ENCODE measurements at places on chromosomes 7 and 10. TPM values are rescaled to one million over a fixed set of nuclear protein-coding genes. Genes with fewer than 3 reads are reported as not detected.

DNA sequence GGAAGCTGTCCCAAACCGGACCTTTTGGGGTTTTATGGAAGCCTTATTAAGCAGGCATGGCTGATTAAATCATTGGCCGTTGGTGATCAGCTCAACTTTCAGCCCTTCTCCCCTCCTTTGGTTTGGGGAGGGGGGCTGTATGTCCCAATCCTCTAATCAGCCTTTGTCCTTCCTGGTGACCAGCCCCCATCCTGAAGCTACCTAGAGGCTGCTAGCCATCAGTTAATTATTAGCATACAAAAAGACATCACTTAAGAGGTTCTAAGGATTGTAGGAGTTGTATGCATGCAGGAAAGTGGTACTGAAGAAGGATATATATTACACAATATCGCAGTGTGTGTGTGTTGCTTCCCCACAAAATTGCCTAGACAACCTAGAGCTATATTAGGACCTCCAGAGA, 553.3 kb upstream of the FZD8 start:
- DNase-seq = no peak

GRCh38 chr7:76220185-76221057, 18.7 kb downstream of the SRRM3 start:
- DNase-seq = no peak

DNA sequence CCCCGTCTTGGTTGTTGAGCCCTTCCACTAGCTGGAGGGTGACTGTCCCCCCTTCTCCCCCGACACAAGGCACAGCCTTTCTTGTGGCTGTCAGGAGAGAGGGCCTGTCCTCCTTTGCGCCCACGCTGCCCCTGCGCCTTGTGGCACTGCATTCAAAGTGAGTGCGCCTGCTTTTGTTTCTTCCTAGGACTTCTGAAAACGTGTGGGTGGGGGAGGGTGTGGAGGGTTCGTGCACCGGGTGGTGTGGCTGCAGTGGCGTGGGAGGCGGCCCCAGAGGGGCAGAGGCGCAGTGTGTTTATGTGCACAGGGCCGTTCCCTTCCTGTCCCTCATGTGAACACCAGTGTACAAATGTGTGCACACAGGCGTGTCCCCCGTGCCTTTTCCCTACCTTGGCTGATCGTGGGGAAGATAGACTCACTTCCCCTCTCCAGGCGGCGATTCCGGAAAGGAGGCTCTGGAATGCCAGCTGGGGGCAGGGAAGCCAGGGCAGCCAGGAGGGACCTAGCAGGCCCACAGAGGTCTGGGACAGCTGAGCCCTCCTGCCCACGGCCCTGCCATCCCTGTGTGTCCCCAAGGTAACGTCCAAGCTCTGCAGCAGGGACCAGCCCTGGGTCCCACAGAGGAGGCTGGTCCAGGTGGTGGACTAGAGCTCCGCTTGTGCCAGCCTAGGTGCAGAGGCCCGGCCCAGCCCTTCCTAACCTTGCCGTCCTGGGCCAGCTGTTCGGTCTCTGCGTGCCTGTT, 88.8 kb downstream of the LHPP start:
- DNase-seq = no peak

DNA sequence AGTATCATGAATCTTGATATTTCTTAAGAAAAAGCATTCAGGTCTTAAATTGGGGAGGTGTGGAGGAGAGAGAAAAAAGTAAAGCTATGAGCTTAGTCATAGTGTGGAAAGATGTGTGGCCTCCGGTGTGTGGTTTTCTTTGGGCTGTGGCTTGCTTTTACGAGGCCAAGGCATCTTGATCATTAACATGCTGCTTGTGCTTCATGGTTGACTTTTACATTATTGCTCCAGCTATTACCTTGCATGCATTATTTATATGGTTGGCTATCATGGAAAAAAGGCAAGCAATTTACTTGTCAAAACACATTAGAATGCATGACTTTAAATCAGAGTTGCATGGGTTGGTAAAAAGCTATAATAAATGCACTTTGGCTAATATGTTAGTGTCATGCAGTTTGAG, 300.7 kb upstream of the ADARB2 start:
- no peak for DNase-seq

DNA sequence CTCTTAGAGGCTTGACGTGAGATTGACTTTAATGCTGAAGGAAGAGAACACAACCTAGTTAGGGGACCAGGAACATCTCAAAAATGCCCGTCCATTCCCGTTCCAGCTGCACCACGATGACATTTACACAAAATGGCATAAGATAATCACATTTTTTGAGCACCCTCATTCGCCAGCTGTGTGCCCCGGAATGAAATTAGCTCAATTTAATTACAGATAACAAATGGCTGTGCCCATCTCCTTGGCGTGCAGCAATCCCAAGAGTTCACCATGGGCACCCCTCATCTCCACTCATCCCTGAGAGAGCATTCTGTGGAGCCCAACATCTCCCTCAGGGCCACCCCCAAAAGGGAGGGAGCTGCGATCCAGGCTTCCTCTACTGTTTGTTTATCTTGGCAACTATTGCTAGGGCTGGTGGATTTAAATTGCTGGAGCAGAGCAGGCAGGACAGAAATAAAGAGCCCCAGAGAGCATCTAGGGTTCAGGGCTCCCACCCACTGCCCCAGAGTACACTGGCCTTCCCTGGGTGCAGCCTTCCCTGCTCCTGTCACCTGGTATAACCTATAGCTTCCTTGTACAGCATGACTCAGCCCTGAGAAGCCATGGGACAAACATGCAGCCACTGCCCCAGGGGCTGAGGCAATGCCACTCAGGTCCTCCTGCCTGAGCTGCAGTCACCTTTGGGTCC, 263.5 kb downstream of the ZEB1 start:
- DNase-seq = no peak

GRCh38 chr7:132211971-132212370, 364.3 kb downstream of the PLXNA4 start:
- no peak for DNase-seq

DNA sequence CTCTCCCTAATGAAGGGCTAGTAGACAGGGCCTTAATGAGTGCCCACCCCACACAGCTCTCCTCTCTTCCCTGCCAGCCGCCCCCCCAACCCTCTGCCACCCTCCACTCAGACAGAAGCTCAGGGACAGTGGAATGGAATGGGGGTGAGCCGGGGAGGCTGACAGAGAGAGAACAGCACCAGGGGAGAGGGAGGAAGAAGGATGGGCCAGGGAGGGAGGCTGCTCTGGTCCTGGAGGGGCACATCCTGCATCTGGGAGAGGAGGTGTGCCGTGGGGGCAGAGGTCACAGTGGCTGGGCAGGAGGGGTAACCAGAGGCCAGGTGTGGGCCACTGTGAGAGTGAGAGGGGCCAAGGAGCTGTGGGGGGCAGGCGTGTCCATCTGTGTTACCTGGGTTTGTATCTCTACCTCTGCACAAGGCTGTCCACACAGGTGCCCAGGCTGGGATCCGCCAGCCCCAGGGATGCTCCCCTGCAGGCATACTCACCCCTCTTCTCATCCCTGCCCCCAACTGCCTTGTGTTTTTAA, 2.4 kb downstream of the NYAP1 start:
- no peak for DNase-seq

RNF133 gene
- total RNA-seq = 11.1 TPM

GRCh38 chr7:42024537-42024936, 212.5 kb downstream of the GLI3 start:
- no peak for DNase-seq

- no peak for DNase-seq
These were observed 13.1 kb downstream of the JAKMIP3 start for GRCh38 chr10:132078746-132079345.

- no peak for DNase-seq
These were observed 126.5 kb upstream of the JCAD start for GRCh38 chr10:30185916-30186315.

DNA sequence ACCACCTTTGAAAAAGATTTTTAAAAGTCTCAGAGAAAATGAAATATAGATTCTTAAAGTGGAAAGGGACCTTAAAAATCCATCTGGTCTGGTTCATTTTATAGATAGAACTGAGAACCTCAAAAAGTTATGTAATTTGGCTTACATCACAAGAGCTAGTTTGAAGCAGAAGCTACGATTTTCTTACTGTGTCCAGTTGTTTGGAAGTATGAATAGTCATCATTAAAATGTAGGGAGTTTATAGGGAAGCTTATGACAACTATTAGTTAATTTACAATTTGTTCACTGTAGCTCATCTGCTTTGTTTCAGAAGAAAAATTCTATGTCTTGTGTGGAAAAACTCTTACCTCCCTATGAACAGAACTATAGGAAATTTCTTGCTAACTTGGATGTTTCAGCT, 26.9 kb downstream of the ZEB1 start:
- no peak for DNase-seq

PRLHR gene
- total RNA-seq = 0.12 TPM

CD36 gene
- total RNA-seq = 19.8 TPM

ABCB1 gene
- total RNA-seq = 8.6 TPM

GRCh38 chr7:90563286-90563685, 32.8 kb upstream of the CDK14 start:
- DNase-seq = no peak

DNA sequence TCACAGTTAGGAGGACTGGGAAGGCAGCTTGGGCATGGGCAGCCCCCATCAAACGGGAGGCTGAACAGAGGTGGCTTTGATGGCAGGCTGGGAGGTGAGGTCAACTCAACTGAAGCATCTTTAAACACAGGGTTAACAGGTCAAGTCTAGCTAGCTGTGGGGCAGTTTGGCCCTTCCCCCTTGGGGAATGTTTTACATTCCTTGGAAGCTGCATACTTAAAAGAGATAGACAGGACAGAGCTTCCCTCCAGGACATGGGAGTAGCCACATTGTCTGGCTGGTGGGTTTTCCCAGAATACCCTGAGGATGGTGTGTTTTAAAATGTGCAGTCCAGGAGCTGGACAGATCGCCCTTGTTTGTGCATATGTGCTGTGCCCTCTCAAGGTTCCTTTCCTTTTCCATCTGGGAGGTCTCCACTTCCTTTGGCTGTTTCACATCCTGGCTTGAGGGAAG, 6.8 kb upstream of the RASSF4 start:
- no peak for DNase-seq

DNA sequence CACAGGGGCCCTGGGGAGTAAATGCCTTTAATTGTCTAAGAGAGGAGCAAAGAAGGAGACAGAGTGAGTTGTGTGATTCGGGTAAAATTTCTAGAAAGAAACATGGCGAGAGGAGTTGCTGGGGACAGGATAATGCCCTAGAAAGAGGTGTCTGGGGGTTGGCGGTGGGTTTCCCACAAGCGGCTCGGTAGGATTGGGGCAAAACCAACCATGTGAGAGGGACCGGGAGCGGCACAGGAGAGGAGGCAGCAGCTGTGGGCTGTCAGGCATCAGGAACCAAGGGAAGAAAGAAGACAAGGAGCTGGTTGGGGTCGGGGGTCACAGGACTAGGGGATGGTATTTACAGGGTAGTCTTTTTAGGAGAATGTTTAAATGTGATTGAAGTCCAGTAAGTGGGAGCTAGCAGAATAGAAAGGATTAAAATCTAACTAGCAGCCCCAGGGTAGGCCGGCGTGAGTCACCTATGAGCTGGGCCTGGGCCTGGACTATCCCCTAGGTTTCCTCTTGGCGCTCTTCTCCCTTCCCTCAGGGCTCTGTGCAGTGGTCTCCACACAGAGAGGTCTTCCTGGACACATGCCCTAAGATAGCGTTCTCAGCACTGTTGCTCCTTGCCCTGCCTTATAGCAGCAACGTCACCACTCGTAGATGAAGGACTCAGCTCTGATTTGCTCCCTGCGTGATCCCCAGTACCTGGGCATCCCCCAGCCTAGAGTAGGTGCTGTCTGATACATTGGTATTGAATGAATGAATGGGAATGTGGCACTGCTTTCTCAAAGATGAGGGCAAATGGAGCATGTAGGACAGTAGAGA, 32.6 kb downstream of the IKZF1 start:
- no peak for DNase-seq

DNA sequence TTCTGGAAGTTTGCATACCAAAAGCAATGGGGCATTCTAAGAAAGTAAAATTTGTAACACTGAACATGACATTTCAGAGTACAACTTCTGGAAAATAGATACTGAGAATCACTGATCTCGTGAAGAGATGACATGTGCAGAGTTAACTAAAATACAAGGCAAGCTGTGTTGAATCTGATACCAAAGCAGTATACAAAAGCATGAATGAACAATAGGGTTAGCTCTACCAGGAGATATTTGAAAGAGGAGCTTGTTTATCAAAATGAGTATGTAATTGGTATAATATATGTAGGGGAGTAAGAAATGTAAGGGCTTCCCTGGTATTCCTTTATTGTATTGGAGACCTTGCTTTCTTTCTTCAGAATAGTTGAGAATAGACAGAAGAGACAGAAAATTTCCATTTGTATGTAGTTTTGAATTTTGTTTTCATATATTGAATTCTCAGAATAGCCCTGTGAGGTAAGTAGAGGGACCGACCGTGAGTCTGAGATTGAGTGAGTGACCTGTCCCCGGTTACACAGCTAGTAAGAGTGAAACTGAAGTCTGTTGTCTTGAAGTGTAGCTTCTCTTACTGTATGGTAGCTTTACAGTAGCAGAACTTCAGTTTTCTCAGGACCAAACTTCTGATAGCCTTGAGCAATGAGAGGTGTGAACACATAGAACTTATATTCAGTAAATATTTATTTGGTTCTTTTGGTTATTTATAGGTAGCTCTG, 5.0 kb downstream of the HBP1 start:
- DNase-seq = no peak

ENKUR gene
- 2.2 TPM for total RNA-seq

PNLIP gene
- not detected for total RNA-seq

FZD8 gene
- 16.4 TPM for total RNA-seq

Measured in testis (tissue), 5 donors.